ENCODE measurements at places on chromosomes 6 and 20.
A peak's percentile ranks its signal among the peaks of the same experiment; 100 is the strongest.

DNA sequence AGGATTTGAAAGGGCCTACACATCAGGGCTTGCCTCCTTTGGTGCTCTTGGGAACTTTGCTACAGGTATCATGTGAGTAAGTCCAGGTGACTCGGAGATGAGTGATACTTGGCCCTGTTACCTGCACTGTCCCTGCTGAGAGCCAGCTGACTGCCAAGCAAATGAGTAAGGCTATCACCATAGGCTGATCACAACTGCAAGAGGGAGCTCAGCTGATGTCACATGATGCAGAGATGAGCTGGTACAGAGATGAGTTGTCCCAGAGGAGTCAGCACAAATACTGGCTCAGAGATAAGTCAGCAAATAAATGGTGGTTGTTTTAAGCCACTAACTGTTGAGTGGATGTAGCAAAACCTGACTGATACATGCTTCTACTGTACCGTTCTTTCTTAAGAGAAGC is 41.4 kb downstream of the LAMP5 start:
- no peak for DNase-seq

DNA sequence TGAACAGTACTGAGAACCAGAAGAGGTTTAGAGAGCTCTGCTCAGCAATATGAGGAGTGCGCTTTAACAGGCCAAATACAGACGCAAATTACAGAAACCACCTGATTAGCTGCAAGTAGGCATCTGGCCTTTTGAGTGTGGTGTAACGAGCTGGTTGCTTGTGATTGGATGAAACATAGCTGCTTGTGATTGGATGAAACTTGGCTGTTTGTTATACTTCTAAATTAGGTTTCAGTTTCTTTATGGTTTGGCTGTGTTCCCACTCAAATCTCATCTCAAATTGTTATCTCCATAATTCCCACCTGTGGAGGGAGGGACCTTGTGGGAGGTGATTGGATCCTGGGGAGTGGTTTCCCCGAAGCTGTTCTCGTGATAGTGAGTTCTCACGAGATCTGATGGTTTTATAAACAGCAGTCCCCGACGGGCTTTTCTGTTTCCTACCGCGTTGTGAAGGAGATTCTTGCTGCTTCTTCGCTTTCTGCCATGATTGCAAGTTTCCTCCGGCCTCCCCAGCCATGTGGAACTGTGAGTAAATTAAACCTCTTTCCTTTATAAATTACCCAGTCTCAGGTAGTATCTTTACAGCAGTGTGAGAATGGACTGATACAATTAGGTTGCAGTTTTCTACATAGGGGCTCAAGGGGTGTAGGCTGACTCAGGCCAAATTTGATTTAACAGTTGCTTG is 655.9 kb upstream of the MAN1A1 start:
- DNase-seq, result peak; percentile 90

- peak; percentile 20 for DNase-seq
Observed at GRCh38 chr6:133956416-133957049, 3.5 kb downstream of the TBPL1 start.

DNA sequence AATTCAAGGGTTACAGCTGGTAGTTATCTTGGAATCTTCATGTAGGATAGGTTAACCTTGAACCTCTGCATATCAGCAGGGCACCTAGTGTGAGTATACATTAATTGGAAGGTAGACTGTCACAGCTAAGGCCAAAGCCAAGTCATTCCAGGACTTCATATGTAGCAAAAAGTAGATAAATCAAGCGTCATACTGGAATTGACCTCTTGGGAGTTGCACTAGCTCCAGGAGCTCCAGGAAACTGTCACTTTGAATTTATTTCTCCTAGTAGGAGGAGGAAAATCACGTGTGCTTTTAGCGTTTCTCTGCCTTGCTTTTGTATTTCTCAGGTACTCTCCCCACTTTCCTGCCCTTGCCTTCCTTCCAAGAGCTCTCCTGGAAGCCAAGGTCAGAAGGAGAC is 30.3 kb downstream of the RIPOR2 start:
- no peak for DNase-seq

GRCh38 chr20:41769592-41770018 is 151.4 kb upstream of the CHD6 start:
- no peak for DNase-seq

DNA sequence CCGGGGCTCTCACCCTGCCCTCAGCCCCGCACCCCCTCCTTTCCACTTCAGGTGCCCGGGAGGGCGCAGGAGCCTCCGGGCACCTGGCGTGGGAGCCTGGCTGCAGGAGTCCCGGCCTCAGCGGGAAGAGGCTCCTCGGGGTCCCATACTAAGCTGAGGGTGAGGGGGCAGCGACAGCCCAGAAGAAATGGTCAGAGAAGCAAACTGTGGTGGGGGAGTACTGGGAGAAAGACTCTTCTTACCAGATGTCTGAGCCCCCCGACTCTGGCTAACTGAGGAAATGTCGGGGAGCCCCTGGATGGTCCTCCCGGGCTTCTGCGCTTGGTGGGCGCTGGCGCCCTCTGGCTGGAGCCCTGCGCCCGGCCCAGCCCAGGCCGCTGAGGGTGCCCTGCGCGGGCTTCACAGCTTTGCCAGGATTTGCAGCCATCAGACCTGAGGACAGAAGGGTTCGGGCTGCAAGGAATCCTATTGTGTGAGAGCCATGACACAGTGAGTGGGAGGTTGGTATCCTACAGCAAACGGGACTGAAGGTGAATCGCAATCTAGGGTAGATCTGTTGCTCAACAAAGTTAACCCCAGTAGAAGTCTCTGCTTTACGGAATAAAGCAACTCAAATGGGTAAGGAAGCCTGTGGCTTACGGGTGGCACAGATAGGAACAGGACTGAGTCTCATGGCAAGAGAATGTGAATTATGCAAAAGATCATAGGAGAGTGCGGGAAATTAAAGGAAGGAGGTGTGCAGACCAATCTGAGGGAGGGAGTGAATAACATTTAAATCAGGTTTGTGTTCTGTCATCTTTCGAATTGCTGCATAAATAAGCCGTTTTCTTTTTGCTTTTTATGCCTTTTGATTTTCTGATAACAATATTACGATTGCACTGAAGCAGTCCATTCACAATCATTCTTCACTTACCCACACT is 639 bp upstream of the RCAN2 start:
- DNase-seq, result peak; percentile 33

DNA sequence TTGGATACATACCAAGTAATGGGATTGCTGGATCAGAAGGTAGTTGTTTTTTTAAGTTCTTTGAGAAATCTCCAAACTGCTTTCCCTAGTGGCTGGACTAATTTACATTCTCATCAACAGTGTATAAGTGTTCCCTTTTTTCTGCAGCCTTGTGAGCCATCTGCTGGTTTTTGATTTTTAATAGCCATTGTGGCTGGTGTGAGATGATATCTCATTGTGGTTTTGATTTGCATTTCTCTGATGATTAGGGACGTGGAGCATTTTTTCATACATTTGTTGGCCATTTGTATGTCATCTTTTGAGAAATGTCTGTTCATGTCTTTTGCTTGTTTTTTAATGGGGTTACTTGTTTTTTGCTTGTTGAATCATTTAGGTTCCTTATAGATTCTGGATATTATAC is 34.8 kb downstream of the TOP1 start:
- no peak for DNase-seq

DNA sequence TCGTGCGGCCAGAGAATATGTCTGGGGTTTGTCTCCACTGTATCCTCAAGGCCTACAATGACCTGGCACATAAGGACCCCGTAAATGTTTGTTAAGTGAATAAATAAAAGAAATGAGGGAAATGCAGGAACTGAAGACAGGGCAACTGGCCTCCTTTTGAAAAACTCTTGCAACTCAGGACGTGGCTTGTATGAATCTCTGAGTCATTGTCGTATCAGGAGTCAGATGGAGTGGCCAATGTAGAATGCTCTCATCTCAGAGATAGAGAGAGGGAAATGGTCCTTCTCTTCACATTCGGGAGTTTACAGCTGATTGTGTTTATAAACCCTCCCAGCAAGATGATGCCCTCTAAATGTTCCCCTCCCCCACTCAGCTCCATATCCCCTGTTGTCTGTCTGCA is 57.1 kb downstream of the UST start:
- DNase-seq, result no peak

GRCh38 chr20:35020108-35020928 is 64.7 kb downstream of the MYH7B start:
- DNase-seq, result no peak

GRCh38 chr6:132214716-132215115 is 186.6 kb downstream of the MOXD1 start:
- DNase-seq, result no peak

DNA sequence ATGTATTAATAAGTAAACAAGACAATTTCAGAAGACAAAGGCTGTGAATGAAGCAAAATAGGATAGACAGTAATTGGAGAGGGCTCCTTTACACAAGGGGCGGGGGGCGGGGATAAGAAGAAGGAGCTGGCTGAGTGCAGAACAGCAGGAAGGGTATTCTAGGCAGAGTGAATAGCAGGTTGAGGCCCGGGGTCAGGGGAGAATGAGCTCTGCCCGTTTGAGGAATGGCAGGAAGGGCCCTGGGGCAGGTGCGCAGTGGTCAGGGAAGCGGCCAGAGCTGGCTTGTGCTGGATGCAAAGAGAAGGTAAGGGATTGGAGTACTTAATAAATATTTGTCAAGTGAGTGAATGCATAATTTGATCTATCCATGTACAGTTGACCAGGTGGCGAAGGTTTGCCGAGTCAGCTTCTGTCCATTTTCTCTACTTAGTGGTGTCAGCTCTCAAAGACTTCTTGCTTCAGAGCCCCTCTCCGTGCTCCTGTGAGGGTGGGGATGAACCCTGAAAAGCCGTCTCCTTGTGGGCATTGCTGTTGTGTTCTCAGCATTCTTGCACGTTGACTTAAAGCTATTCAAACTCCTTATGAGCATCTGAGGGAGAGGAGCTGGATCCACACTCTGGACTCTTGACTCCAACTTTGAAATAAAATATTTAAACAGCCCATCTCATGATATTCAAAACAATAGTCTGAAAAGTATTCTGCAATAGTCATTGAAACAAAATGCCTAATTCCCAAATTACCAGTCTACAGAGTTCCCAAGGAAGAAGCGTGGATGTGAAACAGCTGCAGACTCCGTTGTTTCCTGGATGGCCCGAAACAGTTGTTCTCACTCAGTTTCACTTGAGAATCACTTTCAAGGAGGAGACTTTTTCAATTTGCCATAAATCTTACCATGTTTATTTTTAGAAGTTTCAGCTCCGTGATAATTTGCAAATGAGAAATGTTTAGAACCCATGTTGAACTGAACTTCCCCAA is 105.1 kb downstream of the EDN3 start:
- no peak for DNase-seq

DNA sequence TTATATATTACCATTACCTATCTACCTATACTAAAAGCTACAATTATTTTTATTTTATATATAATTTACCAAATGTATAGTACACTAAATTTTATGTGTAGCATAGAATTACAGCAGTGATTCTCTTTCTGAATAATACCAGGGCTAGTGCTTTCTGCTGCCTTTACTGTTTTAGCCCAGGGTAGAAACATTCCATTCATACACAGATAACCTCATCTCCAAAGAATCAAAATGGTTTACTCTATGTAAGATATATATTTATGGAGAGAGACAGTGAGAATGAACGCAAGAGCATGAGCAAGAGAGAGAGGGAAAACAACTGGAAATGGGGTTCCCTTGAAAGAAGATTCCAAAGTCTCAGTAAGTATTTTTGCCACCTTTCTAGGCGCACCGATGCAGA is 56.3 kb upstream of the ATXN1 start:
- no peak for DNase-seq

GRCh38 chr6:151916680-151917164 is 109.2 kb downstream of the ESR1 start:
- DNase-seq, result no peak

- no peak for DNase-seq
Observed at GRCh38 chr20:278181-278580, 12.4 kb downstream of the C20orf96 start.

DNA sequence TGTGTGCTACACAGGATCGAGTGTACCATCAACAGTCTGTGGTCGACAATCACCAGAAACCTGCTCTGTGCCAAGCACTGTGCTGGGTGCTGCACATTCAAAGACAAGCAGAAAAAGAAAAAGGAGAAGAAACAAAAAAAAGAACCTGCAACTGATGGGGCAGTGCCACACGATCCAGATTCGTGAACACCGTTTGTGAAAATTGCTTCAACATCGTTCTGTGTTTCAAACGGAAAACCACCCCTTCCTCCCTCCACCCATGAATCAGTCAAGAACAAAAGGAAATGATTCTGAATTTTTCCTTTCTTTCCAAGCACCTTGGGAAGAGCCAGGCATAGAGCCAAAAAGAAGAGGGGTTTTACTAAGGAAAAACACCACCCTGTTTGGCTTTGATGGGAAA is 129.2 kb upstream of the ARID1B start:
- no peak for DNase-seq

Data from NCI-H1436 (cell line).